ENCODE measurements at places on chromosomes 1 and 21.
A peak's percentile ranks its signal among the peaks of the same experiment; 100 is the strongest.

- DNase-seq, result no peak
Measured at GRCh38 chr1:208924928-208925327, 658.6 kb upstream of the CAMK1G start.

DNA sequence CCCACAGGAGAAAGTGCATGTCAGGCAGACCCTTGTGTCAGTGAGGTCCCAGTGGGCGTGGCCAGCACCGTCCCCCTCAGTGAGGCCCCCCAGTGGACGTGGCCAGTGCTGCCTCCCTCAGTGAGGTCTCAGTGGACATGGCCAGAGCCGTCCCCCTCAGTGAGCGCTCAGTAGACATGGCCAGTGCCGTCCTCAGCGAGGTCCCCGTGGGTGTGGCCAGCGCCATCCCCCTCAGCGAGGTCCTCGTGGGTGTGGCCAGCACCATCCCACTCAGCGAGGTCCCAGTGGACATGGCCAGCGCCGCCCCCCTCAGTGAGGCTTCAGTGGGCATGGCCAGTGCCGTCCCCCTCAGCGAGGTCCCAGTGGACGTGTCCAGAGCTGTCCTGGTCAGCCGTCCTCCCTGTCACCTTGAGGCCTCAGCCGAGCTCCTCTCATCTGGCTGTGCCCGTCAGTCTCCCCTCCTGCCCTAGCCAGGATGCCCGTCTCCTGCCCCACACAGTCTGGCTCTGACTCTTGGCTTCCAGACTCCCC is 35.5 kb downstream of the PDE9A start:
- no peak for DNase-seq

DNA sequence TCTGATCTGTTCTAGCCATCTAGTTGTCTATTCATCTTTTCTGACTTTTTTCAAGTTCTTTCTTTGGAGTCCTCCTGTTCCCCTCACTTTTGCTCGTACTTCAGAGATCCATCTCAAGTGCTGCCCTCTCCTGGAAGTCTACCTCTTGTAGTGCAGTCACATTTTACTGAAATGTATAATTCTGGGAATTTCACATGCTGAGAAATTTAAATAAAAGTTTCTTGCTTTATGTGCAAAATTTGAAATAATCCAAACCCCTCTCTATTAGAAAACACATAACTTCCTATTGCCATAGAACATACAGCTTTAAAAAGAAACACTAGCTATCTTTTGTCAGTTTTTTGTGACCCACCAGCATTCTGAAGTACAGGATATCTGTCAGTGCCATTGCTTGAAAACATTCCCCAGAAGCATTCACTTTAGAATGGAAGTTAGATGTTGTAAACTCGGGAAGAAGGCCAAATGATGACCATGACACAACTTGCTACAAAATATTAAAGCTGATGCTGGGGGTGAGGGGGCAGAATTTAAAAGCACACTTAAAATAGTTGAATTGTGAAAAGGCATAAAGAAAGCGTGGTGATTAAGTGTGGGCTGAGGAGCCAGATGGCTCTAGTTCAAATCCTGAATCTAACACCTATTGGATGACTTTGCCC is 22.0 kb downstream of the RLF start:
- peak; percentile 9 for DNase-seq

GRCh38 chr1:109400035-109400655 is 2.4 kb upstream of the SORT1 start:
- DNase-seq, result no peak

GRCh38 chr1:153663211-153663610 is 4.7 kb downstream of the SNAPIN start:
- DNase-seq, result no peak

DNA sequence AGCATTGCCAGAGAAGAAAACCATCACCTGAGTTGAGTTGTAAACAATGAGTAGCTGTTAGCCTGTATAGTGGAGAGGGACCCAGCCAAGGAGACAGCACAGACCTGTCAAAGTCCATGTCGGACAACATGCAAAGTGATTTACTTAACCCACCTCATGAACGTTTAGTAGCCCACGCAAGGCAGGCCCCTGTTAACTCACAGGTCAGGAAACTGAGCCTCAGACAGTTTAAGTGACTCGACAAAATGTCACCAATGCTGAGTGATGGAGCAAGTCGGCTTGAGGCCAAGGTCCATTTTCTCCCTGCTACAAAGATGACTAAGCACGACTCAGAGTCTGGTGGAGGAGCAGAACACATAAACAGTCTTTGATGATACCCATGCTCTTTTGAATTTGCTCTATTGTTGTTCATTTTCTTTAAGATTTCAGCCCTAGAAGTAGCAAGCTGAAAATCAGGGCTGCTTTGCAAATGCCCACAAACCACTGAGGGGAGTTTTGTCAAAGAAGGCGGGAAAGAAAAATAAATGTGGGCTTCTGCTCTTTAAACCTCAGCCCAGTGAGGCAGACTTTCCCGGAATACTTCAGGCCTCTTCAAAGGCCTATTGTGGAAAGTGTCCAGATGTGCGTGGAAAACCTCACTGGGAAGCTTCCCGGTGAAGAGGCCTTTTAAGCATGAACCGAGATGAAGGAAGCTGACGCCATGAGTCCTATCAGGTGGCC is 83.8 kb upstream of the HOOK1 start:
- DNase-seq, result peak; percentile 91

- DNase-seq, result no peak
Measured at GRCh38 chr1:22450351-22451021, 1.2 kb upstream of the ZBTB40 start.

DNA sequence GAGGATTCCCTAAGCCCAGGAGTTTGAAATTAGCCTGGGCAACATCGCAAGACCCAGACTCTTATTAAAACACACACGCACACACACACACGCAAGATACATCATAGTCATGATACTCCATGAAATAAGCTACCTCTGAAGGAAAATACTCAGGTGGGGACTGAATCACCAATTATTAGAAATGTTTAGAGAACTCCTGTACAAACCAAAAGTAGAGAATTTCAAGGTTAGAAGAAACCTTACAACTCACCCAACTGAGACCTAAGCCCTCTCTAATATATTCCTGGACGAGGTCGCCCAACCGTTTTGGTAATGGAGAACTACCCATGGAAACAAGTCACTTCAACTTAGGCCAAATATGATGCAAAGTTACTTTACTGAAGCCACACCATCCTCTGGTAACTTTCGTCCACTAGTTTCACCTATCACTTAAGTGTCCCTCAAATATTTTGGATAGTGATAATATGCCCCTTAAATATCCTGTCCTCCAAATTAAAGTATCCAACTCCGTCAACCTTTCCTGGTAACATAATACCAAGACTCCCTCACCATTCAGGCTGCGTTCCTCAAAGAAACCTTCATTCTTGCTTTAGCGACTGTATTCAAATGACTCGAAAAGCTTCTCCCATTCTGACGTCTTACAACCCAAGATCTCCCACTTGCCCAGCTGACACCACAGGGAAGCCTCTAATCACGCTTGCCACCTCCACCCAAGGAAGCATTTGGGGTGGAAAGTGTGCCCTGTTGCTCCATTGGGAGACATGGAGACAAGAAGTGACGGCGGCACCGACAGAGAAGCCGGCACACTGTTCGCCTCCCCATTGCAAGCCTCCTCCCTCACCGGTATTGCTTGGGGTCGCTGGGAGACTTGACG is 856 bp downstream of the NRDC start:
- peak; percentile 22 for DNase-seq

DNA sequence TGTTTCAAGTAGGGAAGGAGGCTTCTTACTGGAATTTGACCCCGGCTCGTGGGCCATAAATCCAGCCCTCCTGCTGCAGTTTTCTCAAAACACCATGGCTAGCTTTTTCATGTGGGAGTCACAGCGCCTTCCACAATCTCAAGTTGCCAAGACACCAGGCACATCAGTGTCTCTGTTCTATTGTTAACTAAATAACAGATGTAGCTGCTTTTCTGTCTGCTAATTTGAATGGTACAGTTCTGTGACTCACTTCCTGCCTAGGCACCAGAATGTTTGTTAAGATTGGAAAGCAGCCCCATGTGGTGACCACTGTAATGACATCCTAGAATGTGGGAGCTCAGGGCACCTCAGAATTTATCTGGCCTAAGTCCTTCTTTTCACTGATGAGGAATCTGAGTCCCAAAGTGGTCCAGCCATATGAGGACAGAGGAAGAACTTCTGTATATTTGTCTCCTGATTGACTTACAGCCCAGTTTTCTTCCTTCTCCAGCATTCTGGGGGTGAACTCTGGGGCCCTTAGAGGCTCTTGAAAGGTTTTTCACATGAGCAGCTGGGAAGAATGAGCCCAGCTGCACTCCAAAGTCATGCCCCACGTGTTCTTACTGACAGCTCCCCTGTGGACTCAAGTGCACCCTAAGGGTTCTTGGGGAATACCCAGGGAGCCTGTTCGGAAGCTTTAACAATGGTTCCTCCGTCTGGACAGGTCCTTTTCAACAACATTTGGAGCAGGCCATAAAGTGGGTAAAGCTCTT is 27.5 kb downstream of the TRIM45 start:
- peak; percentile 45 for DNase-seq

GRCh38 chr1:241171991-241172390 is 185.0 kb downstream of the RGS7 start:
- DNase-seq, result no peak

DNA sequence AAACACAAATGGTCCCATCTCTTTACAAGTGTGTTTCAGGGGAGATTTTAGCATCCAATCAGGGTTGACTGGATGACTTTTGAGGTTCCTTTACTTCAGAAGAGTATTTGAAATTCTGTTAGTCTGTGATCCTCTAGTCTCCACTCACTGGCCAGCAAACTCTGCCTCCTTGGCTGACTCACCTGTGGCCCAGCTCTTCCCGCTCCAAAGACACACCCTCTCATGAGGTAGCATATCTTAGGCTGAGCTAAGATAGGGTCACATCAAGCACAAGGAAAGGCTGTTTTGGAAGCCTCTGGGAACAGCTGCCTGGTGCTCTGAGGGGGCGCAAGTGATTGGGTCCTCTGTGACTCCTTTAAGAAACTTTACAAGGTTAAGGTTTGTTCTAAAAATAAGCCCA is 102.3 kb upstream of the FGGY start:
- DNase-seq, result no peak

DNA sequence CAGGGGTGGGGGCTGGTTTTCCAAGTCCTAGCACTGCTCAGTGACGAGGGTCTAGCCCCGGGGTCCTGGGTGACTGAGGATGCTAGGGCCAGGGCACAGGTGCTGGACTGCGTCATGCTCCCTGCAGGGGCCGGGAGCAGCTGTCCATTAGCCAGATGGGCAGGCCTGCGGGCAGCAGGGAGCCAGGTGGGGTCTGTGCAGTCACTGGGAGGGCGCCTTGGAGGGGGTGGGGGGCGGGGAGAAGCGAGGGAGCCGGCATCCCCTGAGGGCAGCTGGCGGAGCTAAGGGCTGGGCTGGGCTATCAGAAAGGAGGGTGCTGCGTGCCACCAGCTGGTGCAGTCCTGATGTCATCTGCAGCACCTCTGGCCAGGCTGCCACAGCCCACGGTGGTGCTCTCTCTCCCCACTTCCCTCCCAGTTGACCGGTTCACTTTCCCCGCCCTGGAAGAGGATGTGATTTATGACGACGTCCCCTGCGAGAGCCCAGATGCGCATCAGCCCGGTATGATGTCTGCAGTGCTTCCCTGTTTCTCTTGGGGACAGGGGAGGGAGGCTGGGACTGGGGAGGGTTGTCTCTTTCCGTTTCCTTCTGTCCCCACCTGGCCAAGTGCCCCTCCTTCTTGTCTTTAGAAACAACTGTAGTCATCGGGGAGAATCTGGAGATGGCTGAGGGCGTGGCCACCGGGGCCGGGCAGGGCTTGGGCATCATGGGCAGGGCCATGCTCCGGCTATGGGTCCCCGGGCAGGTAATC is 63.8 kb downstream of the ARHGEF10L start:
- DNase-seq, result no peak

DNA sequence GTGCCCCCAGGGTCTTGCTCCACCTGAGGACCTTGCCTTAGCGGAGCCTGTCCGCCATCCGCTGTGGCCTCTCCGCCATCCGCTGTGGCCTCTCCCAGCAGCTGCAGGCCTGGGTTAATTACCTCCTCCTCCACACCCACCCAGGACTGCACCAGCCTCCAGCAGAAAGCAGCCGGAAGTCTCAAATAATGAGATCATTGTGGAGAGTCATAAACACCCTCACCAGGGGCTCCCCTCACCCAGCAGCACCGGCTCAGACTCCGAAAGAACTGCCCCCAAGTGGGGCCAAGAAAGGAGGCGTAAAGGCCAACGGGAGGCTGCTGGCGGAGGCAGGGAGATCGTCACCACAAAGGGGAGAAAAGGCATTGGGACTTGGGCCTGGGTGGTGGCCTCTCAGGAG is 10.7 kb upstream of the GPR153 start:
- DNase-seq, result no peak

DNA sequence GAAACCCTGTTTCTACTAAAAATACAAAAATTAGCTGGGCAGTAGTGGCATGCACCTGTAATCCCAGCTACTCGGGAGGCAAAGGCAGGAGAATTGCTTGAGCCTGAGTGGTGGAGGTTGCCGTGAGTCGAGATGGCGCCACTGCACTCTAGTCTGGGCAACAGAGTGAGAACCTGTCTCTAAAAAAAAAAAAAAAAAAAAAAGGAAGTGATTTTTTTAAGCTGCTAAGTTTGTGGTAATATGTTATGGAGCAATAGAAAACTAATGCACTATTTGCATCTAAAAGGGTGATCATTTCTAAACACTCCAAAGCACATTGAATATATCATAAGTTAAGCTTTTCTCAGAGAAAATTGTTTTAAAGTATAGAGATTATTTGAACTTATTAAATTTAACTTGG is 244.8 kb upstream of the SPAG17 start:
- no peak for DNase-seq

- DNase-seq, result no peak
Measured at GRCh38 chr1:201573923-201574322, 35.0 kb downstream of the NAV1 start.

DNA sequence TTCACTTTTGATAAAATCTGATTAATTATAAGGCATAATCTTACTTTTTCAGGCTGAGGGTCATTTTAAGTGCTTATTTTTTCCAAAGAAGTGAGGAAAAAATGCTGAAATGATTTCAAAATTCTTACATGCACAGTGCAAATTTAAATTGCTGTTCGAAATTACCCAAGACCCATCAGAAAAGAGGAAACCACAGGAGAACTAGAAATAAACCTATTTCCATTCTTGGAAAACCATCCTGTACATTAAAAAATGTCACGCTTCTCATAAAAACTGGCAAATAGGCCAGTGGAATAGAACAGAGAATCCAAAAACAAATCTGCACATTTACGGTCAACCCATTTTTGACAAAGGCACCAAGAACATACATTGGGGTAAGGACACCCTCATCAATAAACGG is 414.9 kb downstream of the SMYD3 start:
- DNase-seq, result no peak

DNA sequence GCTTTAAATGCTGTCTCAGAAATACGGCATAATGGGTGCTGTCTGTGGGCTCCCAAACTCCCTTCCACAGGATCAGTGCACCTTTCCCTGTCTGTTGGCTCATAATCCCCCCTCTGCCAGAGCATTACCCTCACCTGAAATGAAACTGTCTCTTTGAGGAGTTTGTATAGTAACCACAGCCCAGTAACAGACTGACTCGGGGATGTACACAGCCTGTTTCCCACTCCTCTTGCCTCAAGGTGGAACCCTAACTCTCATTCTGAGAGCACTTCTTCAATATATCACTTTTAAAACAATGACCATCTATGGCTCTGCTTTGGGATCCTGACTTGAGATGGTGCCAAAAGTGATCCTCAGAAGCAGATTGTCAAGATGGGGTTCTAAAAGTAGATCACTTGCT is 332.5 kb downstream of the AMY1C start:
- DNase-seq, result no peak
